T1000 (cell line): ENCODE measurements at places on chromosomes 7 and 10.

DNA sequence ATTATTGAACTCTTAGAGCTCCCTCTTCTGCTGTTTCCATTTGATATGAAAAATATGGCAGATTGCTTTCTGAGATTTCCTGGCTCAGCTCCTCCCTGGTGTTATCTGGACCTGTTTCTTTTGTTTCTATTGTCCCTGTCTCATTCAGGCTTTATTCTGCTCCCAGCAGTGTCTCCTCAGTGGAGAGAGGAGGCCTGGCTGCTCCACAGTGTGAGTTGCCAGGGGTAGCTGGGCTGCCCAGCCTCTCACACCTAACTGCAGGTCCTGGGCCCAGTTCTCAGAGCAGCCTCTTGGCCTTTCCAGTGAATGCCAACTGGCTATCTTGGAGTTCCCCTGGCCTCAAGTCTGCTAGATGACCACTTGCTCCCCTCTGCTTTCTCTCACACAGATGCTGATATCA is 127.0 kb downstream of the VPS41 start:
- DNase-seq: no peak

GRCh38 chr7:158228986-158229385 is 358.6 kb downstream of the PTPRN2 start:
- no peak for DNase-seq

DNA sequence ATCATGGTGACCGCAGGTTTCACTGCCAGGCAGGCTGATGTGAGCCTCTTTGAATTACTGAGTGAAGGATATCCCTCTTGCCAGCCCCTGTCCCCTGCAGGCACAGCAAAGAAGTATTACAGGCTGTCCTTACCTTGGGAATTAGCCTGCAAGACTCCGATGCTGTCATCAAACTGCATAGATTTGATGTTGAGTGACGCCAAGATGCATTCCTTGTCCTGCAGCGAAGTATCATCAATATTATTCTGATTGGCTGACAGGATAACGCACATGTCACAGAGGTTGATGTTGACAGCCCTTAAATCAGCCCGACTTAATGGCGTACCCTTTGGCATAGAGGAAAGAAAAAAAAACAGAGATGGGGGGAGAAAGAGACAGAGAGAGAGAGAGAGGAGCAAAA is 693.0 kb downstream of the KCNMA1 start:
- no peak for DNase-seq

DNA sequence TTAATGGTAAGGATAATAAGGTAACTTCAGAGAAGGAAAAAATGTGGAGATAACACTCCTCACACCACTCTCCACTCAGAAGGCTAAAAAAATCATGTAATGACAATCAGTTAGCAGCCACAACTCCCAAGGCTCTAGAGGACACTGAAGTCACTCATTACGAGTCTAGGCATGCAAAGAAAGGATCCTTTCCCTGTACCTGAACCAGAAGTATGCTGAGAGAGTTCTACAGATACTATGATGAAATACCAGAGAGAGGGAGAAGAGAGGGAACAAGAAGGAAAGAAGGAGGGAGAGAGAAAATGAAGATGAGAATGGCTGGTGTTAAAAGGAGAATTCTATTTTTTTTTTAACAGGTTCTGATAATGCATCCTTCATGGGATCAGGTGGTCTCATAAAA is 224.3 kb upstream of the PLXNA4 start:
- DNase-seq: no peak

- DNase-seq: no peak
Observed at GRCh38 chr10:36278176-36278575, 636.1 kb upstream of the FZD8 start.

DNA sequence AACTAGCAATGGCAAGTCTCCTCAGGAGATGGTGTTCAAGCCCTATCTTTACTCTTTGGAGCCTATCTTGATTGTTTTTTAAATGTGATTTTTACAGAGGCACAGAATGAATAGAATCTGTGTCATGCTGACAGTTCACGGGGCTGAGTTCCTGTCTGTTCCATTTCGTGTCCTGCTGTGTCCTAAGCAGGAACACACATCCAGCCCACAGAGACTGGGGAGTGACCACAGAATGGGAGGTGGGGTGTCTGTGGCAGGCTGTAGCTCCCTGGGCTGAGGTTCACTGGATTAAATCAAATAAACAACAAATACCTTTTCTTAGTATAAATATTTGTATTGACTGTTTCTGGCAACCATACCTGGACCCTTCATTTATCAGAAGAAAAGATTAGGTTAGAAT is 73.4 kb upstream of the CARD11 start:
- no peak for DNase-seq

- no peak for DNase-seq
Observed at GRCh38 chr10:108615576-108616320, 1307.6 kb downstream of the XPNPEP1 start.
